NCI-H2171 (cell line): ENCODE measurements at places on chromosomes 3 and 15.

DNA sequence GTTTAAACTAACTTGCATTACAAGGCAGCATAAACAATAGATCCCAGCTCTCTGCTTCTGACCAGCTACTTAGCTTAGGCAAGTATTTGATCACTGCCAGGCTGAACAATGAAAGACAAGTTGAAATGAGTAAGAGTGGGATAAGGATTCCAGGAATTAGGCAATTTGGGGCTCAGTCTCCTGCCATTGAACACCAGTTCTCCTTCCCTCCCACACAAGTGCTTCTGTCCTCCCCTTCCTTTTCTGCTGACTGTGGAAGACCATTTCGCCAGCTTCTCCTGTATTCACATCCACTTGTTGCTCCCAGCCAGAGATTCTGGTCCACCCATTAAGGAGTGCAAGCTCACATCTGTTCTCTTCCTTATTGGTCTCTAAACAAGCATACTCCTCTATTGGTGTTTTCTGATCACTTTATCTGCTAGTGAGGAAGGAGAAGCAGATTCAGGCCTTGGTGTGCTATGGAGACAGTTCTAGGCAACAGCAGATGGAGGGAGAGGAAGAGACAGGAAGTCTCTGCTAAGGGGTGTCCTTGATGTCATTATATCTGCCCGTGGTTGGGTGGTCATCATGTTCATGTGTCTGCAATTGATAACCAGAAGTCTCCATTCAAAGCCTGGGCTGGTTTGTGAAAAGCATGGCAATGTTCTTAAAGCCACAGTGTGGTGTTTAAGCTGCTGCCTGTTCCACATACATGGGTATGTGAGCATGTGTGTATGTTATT lies 121.5 kb downstream of the PLCL2 start:
- DNase-seq, result no peak

DNA sequence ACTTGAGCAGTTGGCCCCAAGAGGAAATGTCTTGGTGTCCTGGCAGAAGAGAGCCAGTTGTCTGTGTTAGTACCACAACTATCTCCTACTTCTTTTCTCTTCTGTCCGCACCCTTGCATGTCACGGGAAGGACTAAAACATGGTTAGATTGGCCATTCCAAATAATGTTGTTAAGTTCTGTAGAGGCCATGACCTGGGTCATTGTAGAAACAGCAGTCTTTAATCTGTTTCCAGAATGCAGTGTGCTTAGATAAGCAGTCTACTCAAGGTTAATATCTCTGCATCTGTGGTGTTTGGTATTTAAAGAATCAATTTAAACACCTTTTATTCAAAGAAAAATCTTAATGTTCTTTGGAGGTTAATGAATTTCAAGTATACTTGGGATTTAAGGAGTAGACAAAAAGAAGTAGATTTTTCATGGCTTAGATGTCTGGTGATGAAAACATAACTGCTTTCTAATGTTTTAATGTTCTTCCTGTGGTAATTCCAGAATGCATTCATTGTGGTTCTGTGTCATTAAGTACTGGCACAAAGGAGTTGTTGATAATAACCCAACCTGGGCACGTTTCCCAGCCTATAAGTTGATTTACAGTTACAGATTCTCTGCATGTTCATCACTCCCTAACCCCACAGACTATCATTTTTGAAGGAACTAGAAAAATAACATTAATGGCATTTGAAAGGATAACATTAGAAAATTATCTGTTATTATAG lies 58.9 kb downstream of the TMEM108 start:
- no peak for DNase-seq

DNA sequence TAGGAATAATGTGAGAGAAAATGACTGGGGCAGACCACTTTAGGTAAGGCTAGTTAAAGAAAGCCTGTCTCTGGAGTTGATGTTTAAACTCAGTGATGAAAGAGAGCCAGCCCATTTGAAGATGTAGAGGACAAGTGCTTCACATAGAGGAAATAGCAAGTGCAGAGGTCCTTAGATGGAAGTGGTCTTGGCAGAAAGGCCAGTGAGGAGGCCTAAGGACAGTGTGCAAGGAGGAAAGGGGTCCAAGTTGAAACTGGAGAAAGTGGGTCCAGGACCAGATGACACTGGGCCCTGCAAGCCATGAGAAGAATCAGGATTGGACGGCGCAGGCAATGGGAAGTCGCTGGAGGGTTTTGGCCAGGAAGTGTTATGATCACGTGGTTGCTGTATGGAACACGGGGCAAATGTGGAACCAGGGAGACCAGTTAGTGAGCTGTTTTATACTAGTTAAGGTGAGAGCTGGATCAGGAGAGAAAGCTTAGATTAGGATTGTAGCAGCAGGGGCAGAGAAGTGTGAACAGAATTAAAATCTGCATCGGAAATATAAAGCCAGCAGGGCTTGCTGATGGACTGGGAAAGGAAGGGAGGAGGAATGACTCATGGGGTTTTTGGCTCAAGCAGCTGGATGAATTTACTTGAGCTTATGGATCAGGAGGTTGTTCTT lies 48.0 kb upstream of the SCAANT1 start:
- no peak for DNase-seq

- DNase-seq, result no peak
These were observed 33.4 kb upstream of the PLAAT1 start for GRCh38 chr3:193207290-193208273.

GRCh38 chr3:195540027-195540426 lies 3.1 kb downstream of the PPP1R2 start:
- DNase-seq, result no peak

GRCh38 chr3:151169262-151169947 lies 33.6 kb downstream of the GPR171 start:
- no peak for DNase-seq

DNA sequence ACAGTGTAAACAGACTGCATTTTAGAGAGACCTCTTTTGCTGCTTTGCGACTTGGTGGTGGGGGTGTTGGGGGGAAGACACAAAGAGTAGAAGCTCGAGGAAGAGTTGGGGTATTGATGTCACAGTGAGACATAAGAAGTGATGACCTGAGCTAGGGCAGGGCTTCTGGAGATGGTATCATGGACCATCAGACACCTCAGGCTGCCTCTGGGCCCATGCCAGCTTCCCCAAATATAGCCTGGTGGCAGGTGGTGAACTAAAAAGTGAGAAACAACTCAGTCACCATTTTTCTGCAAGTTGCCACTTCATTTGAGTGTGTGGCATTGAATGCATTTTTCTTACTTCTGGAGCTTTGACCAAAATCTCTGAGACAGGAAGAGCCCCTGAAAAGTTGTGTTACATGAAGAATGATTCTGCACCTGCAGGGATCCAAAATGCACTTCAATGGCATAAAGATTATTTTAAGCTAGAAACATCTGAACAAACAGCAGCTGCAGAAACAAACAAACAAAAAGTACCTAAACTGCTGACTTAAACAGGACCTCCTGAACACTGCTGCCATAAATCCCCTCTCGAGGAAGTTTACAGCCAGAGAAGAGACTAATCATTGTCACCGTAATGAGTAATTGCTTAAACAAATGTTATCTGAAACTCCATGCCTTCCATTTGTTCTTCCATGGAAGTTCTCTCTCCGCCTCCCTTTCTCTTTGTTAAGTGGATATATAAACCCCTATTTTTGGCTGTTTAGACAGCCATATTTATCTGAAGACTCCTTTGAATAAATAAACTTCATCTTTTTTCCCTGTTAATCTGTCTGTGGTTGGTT lies 15.2 kb upstream of the XIRP1 start:
- no peak for DNase-seq

DNA sequence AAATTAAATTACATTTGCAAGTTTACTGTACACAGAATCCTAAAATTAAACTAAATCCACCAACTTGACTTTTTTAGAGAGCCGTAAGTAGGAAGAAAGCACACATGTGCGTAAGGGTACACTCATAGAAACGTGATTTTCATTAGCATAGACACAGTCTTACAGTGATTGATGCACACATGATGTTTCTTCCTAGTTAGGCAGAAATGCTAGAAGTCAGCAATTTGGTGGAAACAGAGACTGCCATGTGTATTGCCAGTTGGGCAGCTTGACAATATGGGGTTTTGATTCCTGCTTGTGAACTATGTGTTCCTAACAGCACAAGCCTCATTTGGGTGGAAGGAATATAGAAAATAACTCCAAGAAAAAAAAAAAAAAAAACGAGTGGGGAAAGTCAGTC lies 878.5 kb downstream of the ROBO1 start:
- no peak for DNase-seq

DNA sequence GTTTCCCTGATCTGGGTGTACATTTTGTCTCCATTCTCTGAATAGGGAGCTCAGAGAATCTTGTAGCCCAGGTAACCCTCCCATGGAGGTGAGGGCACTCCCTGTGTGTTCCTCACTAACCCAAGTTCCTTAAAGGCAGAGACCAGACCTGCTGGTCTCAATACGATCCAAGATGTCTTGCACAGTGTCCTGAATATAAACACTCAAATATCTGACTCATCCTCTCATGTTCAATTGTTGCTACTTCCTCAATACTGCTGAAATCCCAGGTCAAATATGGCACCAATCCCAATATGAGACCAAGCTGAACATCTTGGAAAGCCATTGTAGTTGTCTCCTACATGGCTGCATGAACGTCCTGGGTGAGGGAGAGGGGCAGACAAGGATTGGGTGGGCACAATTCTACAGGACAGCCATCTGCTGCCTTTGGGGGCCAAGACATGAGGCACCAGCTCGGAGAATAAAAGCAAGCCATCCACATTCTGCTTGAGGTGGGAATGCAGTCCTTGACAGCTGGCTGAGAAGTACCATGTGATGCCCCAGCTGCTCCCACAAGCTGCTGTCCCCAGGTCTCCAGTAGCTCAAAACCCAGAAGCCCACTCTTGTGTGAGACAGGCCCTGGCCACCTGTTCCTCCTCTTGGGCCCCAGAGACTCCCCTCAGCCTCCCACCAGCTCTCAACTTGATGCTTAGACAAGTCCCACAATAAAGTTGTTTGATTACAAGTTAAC lies 18.2 kb downstream of the TBC1D2B start:
- peak; percentile 89 for DNase-seq

DNA sequence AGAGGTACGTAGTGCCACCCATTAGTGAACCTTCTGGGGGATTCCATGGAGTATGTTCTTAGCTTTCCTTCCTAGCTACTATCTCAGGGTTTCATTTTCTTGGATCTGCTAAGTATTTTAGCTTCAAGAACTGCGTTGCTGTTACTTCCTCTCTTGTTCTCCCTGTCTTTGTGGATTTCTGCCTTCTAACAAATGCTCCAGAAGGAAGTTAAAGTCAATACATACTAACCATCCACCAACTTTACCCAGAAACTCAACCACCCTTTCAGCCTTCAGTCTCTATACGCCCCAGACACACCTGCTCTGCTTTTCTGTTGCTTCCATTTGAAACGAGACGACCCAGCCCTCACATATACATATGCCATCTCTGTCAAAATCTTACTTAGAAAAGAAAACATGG lies 2.4 kb upstream of the KLF13 start:
- DNase-seq, result no peak

DNA sequence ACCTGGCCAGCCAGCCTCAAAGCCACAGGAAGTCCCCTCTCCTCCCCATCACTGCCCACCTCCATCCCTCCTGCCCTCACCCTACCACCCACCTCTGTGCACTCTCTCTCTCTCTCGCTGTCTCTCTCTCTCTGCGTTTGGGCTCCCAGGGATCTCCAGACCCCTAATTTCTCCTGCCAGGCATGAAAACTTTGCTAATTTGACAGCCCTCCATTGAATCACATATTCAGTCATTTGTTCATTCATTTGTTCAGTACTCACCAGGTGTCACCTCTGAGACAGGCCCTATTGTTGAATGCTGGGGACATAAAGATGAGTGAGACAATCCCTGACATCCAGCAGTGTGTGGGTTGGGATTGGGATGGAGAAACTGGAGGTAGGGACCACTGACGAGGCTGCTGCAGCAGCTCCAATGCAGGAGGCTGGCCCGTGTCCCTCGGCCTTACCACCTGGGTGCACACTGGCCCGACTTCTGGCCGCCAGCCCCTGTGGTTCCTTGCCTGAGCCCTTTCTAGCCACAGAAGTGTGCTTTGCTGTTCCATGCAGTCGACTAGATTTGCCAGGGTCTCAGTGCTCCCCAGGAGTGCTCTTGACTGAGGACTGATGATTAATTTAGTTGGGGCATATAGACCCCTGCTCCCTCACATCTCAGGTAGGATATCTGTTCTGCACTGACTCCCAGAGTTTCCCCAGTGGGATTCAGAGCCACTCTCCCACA lies 38.6 kb upstream of the TSEN2 start:
- DNase-seq, result no peak

GRCh38 chr3:101849714-101850245 lies 466 bp downstream of the NFKBIZ start:
- DNase-seq, result peak; percentile 48

GRCh38 chr3:143182866-143183664 lies 63.5 kb downstream of the CHST2 start:
- no peak for DNase-seq

DNA sequence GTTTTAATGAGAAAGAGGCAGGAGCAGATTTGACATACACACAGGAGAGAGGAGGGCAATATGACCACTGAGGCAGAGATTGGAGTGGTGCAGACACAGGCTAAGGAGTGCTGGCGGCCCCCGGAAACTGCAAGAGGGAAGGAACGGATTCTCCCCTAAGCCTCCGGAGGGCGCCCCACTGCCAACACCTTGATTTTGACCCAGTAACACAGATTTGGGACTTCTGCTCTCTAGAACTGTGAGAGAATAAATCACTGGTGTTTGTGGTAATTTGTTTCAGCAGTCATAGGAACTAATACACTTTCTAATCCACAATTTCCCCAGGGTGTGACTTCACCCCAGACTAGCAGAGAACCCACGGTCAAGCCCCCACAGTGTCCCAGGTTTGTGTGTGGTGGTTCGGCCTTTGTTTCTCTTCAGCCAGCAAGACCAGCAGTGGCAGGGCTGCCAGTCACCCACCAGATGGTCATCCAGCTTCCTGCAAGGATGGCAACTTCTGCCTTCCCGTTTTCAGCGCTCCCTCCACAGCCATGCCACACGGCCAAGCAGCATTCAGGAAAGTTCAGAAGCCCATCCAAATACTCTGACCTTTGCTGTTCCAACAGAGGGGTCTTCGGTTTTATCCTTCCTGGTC lies 23.6 kb upstream of the TSPAN3 start:
- no peak for DNase-seq

GRCh38 chr3:48662753-48663488 lies at the start of gene CELSR3:
CELSR3 (minus strand) TSS chr3:48662886; CDS start chr3:48662634, 252 bp downstream.
- DNase-seq, result peak; percentile 76

DNA sequence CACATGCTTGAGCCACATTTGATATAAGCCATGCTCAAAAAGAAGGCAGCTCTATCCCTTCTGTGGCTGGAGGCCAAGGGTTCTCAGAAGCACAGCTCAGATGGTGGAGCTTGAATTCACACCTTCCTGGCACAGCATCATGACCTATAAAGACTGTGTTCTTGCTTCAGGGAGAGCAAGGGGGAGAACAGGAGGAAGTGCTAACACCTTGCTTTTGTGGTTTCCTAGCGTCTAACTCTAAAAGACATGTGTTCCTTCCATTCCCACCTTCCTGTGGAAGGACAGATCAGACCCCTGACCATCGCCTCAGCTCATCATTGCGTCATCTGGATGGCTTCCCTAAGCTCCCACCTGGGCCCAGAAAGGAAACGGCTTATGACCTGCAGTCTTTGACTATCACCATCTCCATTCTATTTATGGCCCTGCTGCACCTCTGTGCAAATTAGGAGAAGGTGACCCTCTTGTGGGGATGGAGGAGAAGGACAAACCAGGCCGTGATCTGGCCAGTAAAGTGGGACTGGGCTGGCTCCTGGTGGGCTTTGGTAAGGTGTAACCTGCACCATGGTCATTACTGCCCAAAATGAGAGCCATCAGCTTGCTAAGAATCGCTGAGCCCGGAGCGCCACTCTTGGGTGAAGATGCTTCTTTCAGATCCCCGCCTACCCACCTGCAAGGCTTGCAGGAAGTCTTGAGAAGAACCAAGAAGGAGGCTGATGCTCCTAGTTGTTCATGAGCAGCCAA lies 128.5 kb downstream of the SERPINI1 start:
- DNase-seq, result no peak

GRCh38 chr3:53941184-53941583 lies 49.5 kb upstream of the SELENOK start:
- DNase-seq, result no peak

GRCh38 chr15:28919201-28919635 lies 33.4 kb downstream of the APBA2 start:
- DNase-seq, result no peak
